ENCODE measurements at places on chromosomes 7 and 10.

DNA sequence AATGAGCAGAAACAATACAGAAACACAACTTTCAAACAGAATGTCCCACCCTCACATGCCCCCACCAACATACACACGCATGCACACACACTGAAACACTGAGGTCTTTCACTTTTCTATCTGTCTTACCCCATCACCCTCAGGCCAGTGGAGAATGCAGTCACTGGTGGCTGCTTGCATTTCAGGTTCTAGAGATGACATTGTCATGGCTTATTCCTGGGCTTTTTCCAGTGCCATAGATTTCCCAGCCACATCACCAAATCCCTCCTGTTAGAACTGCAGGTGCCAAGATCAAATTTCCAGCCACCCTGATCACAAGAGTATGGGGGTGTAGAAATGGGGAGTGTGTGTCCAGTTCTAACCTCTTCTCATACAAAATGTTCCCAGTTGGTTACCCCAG lies 68.4 kb downstream of the CACNA2D1 start:
- ATAC-seq, result no peak

DNA sequence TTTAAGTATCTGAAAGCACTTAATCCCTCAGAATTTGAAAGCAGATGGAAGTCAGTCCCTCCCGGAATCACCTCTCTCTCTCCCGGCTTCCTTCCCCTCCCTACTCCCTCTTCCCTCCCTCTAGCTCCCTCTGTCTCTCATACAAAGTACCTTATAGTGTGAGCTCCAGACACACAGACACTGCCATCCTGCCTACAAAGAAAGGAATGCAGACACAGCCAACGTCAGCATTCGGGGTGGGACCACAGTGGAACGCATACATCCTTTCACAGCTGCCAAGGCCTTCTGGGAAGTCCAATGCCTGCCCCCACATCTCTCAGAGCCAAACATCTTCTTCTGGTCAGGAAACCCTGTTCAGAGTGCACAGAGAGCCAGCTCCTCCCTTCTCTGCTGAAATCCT lies 9.3 kb downstream of the NOD1 start:
- no peak for ATAC-seq

DNA sequence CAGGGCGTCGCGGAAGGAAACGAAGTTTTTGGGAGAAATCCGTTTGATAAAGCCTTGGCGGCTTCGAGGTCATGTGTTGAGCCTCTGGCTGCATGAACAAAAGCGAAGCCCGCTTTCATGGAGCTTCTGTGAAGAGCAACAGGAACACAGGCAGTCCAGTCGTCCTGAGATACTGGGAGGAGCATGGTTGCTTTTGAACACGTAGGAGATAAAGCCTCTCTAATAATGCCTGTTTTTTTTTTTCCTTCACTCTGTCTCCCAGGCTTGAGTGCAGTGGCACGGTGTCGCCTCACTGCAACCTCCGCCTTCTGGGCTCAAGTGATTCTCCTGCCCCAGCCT lies 473 bp upstream of the ZNF32 start:
- ATAC-seq, result no peak

DNA sequence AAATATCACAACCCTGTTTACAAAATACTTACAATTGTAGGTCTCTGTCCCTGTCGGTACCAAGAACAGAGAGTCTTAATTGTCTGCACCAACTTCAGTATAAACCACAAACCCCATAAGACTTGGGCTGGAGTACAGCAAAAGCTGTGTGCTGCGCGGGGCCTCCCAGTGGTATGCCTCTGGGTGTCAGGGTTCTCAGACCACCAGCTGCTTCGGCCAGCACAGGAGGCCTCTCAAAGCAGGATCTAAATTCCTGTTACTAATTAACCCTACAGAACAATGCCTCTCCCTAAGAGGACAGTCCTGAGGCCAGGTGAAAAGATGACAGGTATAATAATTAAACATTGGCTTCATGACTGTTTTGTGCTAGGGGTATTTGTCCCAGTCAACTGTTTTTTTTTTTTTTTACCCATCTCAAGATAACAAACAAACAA lies 957 bp upstream of the SVIL start:
- peak; percentile 31 for ATAC-seq

DNA sequence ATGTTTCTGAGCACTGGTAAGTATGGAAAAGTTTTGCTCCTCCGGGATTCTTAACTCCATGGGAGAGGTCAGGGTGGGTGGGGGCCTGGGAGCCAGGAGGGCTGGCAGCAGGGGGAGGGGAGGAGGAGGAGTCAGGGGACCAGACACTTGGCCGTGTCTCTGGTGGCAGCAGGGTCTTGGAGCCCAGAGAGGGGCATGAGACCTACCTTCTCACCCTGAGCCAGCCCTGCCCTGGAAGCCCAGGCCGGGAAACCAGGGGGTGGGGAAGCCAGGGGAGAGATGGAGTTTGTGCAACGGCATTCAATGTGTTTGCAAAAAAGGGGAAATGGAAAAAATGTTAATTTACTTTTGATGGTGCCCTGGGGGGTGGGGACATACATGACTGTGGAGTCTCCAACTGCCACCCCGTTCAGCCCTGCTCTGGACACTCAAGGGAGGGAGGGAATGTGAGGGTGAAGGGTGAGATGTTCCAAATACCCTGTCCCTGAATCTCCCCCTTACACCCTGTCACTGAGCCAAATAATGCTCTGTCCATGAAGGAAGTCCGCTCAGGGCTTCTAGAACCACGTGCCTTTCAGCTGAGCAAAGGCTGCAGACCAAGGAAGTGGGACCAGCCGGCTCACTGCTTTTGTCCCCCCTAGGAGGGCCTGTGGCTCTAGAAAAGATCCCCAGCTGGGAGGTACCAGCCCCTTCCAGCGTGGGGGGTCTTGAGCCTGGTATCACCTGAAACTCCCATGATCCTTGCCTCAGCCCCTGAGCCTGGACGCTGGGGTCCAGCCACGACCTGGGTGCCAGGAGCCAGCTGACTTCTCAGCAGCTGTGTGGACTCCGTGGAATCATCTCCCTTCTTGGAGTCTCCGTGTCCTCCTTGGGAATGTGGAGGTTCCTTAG lies 48.3 kb downstream of the TMEM270 start:
- peak; percentile 64 for ATAC-seq

DNA sequence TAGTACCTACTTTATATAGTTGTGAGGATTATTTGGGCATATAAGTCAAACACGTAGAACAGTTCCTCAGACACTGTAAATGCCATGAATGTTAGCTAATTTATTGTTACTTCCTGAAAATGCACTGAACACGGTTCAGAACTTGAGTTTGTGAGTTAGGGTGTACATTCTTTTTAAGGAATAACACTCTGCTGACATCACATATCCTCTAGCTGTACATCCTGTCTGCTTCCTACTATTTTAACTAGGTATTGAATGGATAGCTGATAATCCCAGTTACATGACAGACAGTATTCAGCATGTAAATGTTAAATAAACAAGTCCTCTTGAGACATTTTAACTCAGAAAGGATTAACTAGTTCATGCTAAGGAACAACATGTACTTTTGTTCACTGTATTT lies 16.0 kb downstream of the SAMD8 start:
- ATAC-seq, result no peak
